Cortex of kidney (tissue), 1 donor: ENCODE measurements at places on chromosomes 2 and 18.

GRCh38 chr2:197707316-197708213 lies 2.4 kb downstream of the MARS2 start:
- no peak for DNase-seq

GRCh38 chr18:66641056-66641455 lies 37.2 kb upstream of the CDH19 start:
- no peak for DNase-seq

DNA sequence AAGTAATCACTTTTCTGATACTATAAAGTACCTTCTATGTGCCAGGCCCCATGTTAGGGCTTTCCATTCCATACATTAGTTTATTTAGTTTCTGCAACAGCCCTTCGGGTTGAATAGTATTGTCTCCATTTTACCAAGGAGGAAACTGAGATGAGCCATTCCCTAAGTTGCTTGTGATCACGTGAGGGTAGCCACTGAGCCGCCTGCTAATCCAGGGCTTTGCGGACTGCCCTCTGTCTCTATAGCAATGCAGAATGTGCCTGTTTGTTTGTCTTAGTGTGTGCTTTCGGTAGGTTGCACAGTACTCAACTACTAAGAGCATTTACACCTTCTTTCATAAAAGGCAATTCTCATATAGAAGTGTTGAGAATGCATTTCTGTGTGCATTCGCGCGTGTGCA lies 5.0 kb downstream of the EMILIN2 start:
- no peak for DNase-seq

GRCh38 chr2:96325041-96325883 lies at the start of gene ITPRIPL1:
ITPRIPL1 (plus strand) TSS chr2:96325317; CDS start chr2:96325840, 523 bp downstream.
- no peak for DNase-seq

DNA sequence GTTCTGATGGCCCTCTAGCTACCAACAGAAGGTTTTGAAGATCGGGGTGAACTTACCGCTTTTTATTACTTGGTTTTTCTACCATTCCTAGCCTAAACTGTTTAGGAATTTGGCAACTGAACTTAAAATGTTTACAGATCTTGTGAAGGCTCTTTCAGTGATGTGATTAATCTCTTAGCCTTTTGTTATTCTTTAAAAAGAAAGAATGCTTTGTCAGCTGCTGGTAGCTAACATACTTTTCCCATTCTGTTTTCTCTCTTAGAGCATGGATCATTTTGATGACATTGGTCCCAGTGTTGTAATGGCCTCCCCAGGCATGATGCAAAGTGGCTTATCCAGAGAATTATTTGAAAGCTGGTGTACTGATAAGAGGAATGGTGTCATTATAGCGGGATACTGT lies 18.1 kb downstream of the CPSF3 start:
- no peak for DNase-seq

- DNase-seq: no peak
Measured at GRCh38 chr18:13633700-13634099, 92.7 kb downstream of the FAM210A start.

DNA sequence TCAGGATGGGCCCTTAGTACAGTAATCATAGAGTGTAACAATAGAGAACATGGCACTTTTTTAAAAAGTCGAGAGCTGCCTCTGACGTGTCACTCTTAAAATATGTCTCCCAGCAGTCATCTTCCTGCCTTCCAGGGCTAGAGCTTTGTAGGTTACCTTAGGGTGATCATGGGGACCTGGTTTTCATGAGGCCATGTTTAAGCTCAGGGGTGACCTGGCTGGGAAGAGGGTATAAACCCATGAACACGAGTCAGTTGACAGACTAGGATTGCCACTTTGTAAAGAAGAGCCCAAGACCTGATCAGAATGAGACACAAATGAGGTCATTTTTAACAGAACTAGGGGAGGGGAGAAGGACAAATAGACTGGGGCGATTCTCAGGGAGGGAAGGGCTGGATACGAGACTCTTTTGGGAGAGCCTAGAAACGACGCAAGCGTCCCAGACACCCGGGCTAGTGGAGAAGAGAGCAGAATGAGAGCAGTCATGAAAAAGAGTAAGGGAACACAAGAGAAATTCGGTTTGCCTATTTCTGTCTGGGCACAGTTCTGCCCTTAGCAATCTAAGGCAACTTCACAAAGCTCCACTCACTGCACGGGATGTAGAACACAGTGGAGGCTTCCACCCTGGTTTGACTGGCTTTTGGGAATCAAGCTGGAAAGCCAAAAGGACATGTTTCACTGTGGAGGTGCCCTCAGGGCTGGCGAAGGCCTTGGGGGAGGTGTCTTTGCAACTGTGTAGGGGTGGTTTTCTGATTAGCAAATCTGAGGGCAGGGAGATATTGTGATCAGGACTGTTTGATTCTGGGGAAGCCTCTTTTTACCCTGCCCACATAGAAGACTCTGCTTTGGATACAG lies 1.8 kb upstream of the RAB31 start:
- DNase-seq: no peak

DNA sequence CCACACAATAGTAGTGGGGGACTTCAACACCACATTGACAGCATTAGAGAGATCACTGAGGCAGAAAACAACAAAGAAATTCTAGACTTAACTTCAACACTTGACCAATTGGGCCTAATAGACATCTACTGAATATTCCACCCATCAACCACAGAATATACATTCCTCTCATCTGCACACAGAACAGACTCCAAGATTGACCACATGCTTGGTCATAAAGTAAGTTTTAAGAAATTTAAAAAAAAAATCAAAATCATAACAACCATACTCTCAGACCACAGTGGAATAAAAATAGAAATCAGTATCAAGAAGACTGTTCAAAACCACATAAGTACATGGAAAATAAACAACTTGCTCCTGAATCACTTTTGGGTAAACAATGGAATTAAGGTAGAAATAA lies 9.0 kb upstream of the FLACC1 start:
- no peak for DNase-seq

- no peak for DNase-seq
Measured at GRCh38 chr2:49379406-49379805, 225.1 kb upstream of the FSHR start.

DNA sequence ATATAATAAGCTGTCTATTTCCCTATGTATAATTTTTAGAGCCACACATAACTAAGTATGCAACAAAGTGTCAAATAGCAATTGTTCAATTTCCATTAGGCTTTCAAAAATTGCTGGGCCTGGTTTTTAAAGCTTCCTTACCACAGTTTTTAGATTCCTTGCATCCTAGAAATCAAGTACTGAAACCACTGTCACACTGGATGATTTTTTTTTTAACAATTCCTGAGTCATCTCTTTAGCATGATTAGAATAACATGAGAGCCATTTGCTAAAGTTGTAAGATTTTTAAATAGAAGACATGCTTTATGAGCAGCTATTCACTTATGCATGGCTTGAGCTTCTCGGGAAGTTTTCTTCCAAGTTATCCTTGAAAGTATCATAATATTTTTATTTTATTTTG lies 319.5 kb upstream of the NXPH2 start:
- DNase-seq: no peak

- no peak for DNase-seq
Measured at GRCh38 chr2:236870370-236870769, 215.3 kb upstream of the COPS8 start.

DNA sequence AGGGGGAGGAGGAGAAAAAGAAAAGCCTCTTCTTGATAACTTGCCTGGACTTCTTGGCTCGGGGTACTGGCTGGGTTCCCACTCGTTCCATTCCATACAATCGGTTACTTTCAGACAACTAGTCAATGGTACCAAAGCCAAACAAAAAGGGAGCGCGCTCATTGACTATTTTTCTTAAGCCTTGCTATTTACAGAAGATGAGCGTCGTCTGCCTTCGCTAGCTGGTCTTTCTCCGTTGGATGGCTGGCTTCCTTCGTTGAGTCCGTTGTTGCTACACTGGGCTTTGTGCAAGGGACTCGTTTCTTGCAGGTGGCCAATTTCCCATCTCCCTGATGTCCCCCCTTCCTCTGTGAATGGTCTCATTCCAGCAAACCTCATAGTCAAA lies 260.4 kb downstream of the ZNF516 start:
- no peak for DNase-seq

- no peak for DNase-seq
Measured at GRCh38 chr2:196315388-196316049, 144.1 kb upstream of the STK17B start.

- no peak for DNase-seq
Measured at GRCh38 chr2:70641263-70641784, 87.7 kb upstream of the TGFA start.

- DNase-seq: no peak
Measured at GRCh38 chr2:127074358-127074757, 32.6 kb downstream of the BIN1 start.

- DNase-seq: no peak
Measured at GRCh38 chr2:199662255-199662654, 188.7 kb downstream of the FTCDNL1 start.

GRCh38 chr2:12964904-12965539 lies 248.3 kb downstream of the TRIB2 start:
- DNase-seq: no peak

DNA sequence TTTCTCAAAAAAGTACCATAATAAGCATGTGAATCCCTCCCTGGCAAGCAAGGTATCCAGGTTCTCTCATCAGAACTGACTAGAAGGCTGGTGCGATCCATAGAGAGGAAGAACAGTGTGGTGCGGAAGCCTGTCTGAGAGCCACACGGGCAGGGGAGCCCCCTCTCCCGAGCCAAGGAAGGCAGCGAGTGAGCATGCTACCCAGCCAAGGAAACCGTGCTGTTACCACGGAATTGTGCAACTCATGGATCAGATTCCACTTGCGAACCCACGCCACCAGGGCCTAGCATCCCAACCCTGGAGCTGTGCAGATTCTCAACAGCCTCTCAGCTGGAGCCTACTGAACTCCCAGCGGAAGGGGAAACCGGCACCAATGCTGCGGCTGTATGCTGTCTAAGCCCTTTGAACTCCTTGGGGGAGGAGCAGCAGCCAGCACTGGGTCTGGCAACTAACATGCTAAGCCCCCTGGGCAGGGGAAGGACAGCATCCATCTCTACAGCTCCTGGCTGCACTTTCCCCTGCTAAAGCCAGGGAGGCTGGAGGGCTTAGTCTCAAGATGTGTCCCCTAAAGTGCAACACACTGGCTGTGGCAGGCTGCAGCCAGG lies 823.1 kb downstream of the EPHA4 start:
- no peak for DNase-seq

DNA sequence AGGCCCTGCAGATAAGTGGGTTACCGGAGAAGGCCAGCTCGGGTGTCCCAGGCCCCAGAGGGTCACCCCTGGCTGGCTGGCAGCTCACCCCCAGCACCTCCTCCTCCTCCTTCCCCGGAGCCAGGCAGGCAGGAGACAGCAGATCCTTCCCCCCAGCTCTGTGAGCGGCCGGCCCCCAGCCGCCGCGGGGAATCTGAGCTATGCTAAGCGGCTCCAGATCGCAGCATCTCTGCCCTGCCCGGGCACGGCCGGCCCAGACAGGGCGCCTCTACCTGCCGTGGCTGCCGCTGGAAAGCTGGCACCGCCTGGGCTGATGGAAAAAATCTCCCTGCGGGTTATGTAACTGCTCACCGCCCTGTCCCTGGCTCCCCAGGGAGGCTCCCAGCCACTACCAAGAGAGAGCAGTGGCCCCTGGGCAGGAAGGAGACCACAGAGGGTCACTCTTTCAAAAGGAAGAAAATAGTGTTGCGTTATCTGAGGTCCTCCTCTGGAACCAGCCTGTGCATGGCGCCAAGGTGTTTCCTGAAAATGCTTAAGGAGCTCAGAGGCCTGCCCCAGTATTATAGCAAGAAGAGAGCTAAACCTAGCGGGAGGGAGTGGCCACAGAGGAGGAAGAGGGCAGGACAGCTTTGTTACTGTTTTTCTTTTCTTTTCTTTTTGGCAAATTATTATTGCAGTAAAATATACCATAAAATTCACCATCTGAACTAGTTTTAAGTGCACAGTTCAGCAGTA lies 179.0 kb downstream of the SMAD7 start:
- no peak for DNase-seq

- DNase-seq: no peak
Measured at GRCh38 chr2:229154381-229154780, 116.7 kb downstream of the PID1 start.

GRCh38 chr2:173119944-173120343 lies 44.3 kb downstream of the MAP3K20 start:
- no peak for DNase-seq

GRCh38 chr2:8121826-8122513 lies 559.9 kb upstream of the ID2 start:
- no peak for DNase-seq

DNA sequence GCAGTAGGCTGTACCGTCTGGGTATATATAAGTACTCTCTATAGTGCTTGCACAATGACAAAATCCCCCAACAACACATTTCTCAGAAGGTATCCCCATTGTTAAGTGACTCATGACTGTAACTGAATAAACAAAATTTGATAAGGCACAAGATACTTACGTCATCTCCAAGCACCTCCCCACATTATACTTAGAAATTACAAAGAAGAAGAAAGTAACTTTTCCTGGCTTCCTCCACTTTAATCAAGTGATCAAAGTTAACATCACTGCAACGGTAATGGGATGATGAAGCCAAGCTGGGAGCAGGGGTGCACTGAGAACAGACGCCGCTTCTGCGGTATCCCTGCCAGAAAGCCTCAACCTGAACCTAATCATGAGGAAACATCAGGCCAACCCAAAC lies 9.7 kb downstream of the TNS1 start:
- DNase-seq: no peak

DNA sequence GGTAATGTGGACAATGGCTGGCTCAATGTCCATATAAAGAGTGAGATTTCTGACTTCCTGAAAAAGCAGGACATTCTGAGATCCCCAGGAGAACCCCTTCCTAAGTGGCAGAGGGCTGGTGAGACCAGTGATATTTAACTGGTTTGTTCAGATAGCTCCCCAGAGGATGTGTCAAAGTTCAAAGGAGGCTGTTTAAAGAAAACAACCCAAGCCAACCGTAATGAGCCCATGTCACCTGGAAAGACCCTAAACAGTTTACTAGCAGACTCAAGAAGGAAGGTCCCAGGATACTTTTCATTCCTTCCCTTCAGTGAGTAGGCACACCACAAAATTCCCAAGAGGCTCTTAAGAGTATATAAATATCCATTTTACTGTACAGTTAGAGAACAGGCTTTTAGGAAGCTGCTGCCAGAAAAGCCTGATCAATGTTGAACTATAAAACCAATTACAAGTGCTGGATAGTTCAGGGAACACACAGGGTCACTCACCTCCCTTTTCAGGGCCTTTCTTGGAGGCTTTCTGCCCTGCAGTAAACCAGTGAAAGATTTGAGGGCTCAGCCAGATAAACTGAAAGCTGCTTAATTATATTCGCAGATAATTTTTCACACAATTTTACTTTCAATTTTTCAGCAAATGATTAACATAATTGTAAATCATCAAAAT lies 293.5 kb downstream of the ASXL3 start:
- no peak for DNase-seq
